Transverse colon (tissue), 4 donors: ENCODE measurements at places on chromosomes 6 and 20. TPM values are rescaled to one million over a fixed set of nuclear protein-coding genes. Genes with fewer than 3 reads are reported as not detected.

Gene OTOR
- total RNA-seq, result not detected

Gene FKBP1A
- total RNA-seq, result 120 TPM

Gene PROKR2
- total RNA-seq, result not detected

- peak; percentile 17 for DNase-seq
Observed at GRCh38 chr6:152273002-152273401, 364.2 kb downstream of the SYNE1 start.

GRCh38 chr20:50681359-50682064, 9.8 kb downstream of the RIPOR3 start:
- DNase-seq, result no peak

DNA sequence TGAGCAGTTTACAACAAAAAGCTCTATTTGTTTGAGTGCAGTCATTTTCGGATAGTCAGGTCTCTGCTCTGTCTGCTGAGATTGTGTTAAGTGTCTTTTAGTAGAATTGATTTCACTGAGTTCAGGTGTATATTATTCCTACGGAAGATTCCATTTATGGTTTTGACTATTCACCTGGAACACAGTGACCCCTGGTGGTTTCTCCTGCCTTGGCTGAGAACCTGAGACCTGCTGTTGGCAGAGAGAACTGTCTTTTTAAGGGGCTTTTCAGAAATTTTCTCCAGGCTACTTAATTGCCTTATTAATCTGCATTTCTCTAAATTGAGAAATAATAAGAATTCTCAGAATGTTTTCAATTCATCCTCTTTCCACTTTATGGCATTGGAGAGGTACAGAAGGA, 508.0 kb downstream of the TBC1D32 start:
- peak; percentile 17 for DNase-seq

DNA sequence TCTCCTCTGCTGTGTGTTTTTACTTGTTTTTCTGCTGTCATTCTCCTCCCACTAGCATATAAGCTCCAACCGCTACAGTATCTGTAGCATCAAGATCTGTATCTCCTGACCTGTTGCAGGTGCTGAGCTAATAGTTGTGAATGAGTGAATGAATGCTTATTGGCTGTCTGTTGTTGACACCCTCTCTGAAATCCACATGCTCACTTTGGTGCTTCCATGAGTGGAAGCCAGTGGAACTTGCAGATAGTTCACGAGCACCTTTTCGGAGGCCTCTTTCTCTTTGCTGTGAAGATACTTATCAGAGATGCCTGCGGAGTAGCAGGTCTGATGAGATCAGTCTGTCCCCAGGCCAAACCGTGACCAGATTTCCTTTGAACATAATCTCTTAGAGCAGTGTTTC, 117.3 kb downstream of the EYA2 start:
- DNase-seq, result no peak

DNA sequence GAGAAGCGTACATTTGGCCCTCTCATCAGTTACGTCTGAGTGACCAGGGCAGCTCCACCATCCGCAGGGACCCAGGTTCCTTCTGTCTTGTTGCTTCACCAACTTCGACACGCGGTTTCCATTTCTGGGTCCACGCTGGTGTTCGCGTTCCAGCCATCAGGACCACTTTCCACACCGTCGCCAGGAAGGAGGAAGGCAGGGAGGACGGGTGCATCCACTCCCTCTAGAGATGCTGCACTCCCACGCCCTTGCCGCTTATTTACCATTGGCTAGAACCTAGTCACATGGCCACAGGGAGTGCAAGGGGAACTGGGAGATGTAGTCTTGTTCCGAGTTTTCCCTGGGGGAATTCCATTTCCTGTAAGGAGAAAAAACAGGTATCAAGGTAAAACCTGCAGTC, 33.2 kb upstream of the SNX9 start:
- no peak for DNase-seq

- DNase-seq, result no peak
Observed at GRCh38 chr6:35215665-35216411, 2.1 kb downstream of the SCUBE3 start.

DNA sequence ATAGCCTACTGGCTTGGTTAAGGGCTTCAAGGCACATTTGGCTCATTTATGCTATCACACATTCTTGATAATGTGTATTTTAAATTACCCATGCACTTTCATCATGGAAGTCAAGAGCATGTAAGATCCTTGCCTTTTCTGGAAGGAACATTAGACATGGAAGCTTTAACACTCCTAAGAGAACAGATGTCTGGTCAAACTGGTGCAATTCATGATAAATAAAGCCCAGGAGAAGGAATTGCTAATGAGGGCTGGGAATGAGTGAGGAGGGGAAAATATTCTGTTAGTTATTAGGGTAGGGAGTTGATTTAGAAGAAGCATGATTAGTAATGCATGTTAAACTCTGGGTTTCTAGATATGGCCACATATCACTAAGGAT, 688.6 kb upstream of the CITED2 start:
- DNase-seq, result no peak
